ENCODE measurements at places on chromosomes 3 and 15. TPM values are rescaled to one million over a fixed set of nuclear protein-coding genes. Genes with fewer than 3 reads are reported as not detected.

MYZAP gene
- 36.3 TPM for total RNA-seq

SMCO1 gene
- not detected for total RNA-seq

PTX3 gene
- not detected for total RNA-seq

CFAP161 gene
- total RNA-seq, result 6.6 TPM

C3orf18 gene
- total RNA-seq, result 1.1 TPM

INSYN1 gene
- not detected for total RNA-seq

MESP2 gene
- total RNA-seq, result not detected

- H3K36me3 ChIP-seq, result no peaks in the 10 kb centered on the region
- H3K4me1 ChIP-seq, result no peaks in the 10 kb centered on the region
- H3K4me3 ChIP-seq, result no peak overlapping the region
- H3K27me3 ChIP-seq, result no peaks in the 10 kb centered on the region
- DNase-seq, result no peak
- no peak overlapping the region for H3K27ac ChIP-seq
Measured at GRCh38 chr3:171333784-171334464, 126.3 kb downstream of the TNIK start.

- no peaks in the 10 kb centered on the region for H3K4me1 ChIP-seq
- H3K27me3 ChIP-seq, result no peaks in the 10 kb centered on the region
- no peak for DNase-seq
- H3K36me3 ChIP-seq, result no peaks in the 10 kb centered on the region
Measured at GRCh38 chr3:118137778-118138177, 896.9 kb downstream of the IGSF11 start.

GRCh38 chr3:25901796-25902195, 111.9 kb downstream of the OXSM start:
- no peak overlapping the region for H3K4me3 ChIP-seq
- no peaks in the 10 kb centered on the region for H3K27me3 ChIP-seq
- H3K27ac ChIP-seq, result no peak overlapping the region
- no peak for DNase-seq
- H3K36me3 ChIP-seq, result no peaks in the 10 kb centered on the region
- H3K4me1 ChIP-seq, result no peaks in the 10 kb centered on the region

DNA sequence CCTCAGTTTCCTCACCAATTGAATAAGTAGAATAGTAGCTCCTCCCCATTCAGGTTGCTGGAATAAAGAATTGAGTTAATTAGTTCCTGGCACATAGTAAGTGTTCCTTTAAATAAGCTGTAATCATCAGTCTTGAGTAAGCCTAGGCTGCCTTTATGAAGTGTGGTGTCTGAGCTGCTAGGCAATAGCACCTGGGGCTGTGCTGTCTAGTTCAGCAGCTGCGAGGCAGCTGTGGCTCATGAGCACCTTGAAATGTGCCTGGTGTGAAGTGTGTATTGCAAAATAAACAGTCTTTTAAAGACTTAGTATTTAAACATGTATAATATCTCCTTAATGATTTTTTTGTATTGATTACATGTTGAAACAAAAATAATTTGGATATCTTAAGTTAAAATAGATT, 77.6 kb downstream of the TOP2B start:
- no peaks in the 10 kb centered on the region for H3K27me3 ChIP-seq
- DNase-seq, result no peak
- H3K4me1 ChIP-seq, result no peaks in the 10 kb centered on the region
- no peak overlapping the region for H3K27ac ChIP-seq
- H3K36me3 ChIP-seq, result no peaks in the 10 kb centered on the region

DNA sequence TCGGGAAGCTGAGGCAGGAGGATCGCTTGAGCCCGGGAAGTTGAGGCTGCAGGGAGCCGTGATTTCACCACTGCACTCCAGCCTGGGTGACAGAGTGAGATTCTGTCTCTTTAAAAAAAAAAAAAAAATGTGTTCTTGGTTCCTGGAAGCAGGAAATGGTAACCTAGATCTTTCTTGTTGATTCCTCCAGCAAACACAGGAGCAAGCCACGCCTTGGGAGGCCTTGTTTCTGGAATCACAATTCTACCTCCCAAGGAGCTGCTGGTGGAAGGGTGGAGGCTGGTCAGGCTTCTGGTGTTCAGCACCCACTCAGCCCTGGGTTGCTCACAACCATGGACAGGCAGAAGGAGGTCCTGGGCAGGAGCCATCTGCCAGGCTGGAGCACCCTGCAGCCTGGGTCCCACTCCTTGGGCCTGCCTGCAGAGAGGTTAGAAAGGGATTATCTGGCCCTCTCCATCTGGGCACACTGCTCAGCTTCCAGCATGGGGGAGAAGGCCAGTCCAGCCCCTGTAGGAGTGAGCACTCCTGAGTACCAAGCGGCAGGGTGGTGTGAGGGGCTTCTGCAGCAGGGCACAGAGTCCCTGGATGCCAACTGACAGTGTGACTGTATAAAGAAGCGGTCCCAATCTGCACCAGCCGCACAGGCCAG, 65.6 kb downstream of the ABTB1 start:
- H3K27me3 ChIP-seq, result no peaks in the 10 kb centered on the region
- no peak overlapping the region for H3K4me3 ChIP-seq
- peaks cover 8% of the 10 kb centered on the region for H3K4me1 ChIP-seq
- peak overlapping the region; percentile 68 for H3K27ac ChIP-seq

DNA sequence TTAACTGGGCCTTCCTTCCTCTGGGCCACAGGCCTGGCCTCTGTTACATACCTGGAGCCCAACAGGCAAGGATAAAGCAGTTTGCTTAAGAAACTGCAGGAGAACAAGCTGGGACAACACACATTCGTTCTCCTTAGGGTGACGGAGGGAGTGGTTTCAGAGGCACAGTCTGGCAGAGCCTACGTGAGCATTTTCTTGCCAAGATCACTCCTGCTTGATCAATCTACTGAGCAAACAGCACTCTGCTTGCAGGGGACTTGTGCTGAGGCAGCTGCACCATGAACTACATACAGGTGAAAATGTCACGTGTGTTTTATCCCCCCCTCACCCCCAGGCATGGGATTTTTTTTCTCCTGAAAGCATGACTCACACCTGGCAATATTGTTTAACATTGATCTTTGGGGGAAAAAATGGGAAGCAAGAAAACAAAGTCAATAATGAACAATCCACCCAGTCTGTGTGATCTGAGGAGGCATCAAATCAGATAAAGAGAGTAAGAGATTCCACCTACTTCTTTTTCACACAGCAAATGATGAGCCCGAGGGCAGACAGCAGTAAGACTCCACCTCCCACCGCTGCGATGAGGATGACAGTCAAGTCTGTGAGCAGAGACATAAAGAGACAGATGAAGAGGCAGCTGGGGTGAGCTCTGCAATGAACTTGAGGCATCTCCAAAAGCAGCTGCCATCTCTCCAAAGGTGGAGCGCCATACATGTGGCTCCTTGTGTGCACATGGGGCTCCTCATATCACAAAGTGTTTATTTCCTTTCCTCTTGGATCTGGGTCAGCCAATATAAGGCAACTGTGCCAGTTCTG, 57.4 kb downstream of the CDCP1 start:
- no peak overlapping the region for H3K4me3 ChIP-seq
- DNase-seq, result no peak
- no peak overlapping the region for H3K27ac ChIP-seq
- H3K36me3 ChIP-seq, result peaks cover 70% of the 10 kb centered on the region
- H3K27me3 ChIP-seq, result no peaks in the 10 kb centered on the region

GRCh38 chr3:127775398-127776109, 46.8 kb downstream of the MGLL start:
- H3K36me3 ChIP-seq, result peaks cover 6% of the 10 kb centered on the region
- peak overlapping the region; percentile 48 for H3K27ac ChIP-seq
- H3K4me3 ChIP-seq, result no peak overlapping the region
- no peaks in the 10 kb centered on the region for H3K27me3 ChIP-seq
- DNase-seq, result no peak

DNA sequence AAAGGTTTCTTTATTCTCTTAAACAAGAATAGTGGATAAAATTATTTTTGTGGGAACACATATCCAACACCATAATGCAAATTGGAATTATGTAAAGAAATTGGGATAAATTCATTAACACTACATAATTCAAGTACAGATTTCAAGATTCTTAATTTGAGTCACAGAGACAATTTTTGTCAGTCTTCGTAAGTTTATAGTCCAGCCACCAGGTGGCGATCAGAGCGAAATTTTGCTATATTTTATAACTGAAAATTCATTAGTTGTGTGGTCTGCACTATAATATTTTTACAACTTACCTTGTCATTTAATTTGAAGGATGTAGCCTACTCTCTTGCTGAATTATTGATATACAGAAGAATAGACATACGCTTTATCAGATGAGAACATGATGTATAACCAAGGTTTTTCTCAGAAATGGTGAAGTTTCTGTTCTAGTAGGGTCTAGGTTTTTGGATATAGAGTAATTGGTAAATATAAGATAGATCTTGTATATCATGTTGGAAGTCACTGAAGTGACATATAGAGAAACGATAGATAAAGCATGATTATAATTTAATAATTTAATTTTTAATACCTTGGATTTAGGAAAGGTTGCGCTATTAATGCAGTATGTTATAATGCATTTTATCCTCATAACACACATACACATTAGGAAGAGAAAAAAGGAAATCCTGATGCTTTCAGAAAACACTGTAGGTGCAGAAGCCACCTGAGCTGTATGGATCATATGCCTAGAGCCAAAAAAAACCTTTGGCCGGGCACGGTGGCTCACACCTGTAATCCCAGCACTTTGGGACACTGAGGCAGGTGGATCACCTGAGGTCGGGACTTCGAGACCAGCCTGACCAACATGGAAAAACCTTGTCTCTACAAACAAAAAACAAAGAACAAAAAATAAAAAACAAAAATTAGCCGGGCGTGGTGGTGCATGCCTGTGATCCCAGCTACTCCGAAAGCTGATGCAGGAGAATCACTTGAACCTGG, 31.7 kb downstream of the PLSCR4 start:
- H3K4me3 ChIP-seq, result no peak overlapping the region
- H3K36me3 ChIP-seq, result no peaks in the 10 kb centered on the region

DNA sequence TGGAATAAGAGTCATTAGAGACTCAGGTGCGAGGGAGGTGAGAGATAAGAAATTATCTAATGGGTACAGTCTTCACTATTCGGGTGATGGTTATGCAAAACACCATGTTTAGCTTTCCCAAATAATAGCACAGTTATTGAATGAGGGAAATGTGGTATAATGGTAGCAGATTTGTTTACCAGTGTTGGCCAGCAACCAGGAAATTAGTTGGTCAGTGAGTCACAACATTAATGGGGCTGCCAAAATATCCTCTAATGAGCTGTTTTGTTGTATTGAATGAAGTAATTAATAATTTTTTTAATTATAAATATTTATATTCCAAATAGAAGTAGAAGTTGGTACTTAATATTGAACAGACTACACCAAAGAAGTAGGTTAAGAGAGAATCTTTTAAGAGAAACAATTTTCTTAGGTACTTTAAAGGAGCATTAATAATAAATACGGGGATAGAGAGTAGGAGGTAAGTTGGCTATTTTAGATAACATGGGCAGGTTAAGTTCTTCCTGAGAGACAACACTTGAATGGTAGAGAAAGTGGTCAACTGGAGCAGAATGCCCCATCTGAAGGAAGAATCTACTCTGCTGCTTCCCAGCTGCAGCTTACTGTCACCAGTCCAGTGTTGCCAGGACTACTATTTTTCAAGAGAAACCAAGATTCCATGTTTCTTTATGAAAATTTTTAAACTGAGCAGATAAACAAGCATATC, 218.8 kb downstream of the UBE2E2 start:
- no peaks in the 10 kb centered on the region for H3K27me3 ChIP-seq
- no peak overlapping the region for H3K4me3 ChIP-seq
- no peaks in the 10 kb centered on the region for H3K4me1 ChIP-seq

DNA sequence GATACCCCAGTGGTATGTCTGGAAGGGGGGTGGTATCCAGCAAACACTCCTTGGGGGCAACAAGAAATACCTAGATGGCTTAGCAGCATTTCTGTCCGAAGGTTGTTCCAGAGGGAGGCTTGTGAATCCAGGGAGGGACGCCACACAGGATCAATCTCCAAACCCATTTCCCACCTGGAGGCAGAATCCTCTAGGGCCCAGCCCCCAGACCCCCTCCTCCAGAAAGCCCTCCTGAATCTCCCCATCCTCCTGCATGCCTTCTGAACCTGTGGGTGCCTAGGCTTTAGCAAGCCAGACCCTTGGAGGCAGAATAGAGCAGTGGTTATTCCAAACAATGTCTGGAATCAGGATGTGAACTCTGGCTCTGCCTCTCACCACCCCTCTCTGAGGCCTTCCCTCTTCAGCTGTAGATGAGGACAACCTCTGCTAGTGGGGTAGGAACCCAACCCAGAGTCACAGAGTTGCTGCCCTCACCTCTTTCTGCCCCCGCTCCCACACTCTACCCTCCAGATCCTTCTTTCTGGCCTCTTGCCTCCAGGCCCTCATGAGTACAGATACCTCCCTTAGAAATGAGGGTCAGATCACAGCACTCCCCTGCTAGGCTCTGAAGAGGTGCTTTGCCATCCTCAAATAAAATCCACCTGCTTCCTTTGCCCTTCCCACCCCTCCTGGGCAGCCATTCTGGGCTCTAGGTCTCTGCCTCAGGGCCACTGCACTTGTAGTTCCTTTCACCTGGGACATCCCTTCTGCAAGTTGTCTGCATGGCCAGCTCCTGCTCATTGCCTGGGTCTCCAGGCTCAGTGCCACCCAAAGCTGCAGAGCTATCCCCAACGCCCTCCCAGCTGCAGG, 8.1 kb downstream of the CISH start:
- H3K4me3 ChIP-seq, result no peak overlapping the region
- no peaks in the 10 kb centered on the region for H3K27me3 ChIP-seq
- DNase-seq, result no peak
- peak overlapping the region; percentile 96 for H3K27ac ChIP-seq

GRCh38 chr3:31481697-31482096, 51.0 kb upstream of the STT3B start:
- no peaks in the 10 kb centered on the region for H3K4me1 ChIP-seq
- H3K4me3 ChIP-seq, result no peak overlapping the region
- no peaks in the 10 kb centered on the region for H3K36me3 ChIP-seq

DNA sequence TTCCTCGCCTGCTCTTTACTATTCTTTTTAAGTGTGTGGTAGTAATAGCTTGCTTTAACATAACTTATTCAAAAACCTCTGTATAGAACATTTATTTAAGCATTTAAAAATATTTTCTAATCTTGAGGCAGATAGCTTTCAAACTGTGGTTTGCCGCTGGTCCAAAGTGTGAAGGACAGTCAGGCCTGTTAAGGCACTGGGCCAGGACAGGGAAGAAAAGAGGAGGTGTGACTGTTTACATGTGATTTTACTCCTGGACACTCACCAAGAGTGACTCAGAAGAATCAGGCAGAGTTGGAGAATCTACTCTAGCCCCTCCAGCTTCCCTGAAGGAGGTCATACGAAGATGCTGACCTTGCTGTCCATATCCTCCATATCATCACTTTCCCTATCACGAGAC, 44.7 kb downstream of the CEP152 start:
- no peak overlapping the region for H3K27ac ChIP-seq
- no peak overlapping the region for H3K4me3 ChIP-seq
- DNase-seq, result no peak
- H3K36me3 ChIP-seq, result no peaks in the 10 kb centered on the region
- H3K4me1 ChIP-seq, result no peaks in the 10 kb centered on the region

- H3K27me3 ChIP-seq, result no peaks in the 10 kb centered on the region
- H3K27ac ChIP-seq, result peak overlapping the region; percentile 84
- no peak overlapping the region for H3K4me3 ChIP-seq
- H3K36me3 ChIP-seq, result no peaks in the 10 kb centered on the region
- peaks cover 20% of the 10 kb centered on the region for H3K4me1 ChIP-seq
Measured at GRCh38 chr3:192851821-192852372, 65.8 kb downstream of the MB21D2 start.

All from Peyer's patch (tissue), 4 donors.